Hematopoietic multipotent progenitor cell (in vitro differentiated cells): ENCODE measurements at places on chromosomes 11 and 22.

DNA sequence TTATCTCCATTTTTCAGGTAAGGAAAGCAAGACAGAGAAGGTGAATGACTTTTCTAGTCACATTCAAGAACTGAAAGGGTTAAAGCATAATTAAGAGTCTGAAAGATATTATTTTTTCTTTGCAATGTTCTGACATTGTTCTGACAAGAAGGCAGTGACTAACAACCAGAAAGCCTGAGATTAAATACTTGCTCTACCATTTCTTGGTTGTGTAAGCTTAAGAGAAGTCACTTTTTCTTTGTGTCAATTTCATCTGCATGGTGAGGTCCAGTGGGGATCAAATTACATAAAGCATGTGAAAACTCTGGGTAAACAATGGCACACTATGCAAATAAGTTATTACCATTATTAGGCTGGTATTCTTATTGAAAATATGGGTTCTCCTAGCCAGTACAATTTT lies 73.7 kb downstream of the PHF21A start:
- no peak for DNase-seq

GRCh38 chr22:19972652-19973550 lies 31.3 kb upstream of the TXNRD2 start:
- no peak for DNase-seq

DNA sequence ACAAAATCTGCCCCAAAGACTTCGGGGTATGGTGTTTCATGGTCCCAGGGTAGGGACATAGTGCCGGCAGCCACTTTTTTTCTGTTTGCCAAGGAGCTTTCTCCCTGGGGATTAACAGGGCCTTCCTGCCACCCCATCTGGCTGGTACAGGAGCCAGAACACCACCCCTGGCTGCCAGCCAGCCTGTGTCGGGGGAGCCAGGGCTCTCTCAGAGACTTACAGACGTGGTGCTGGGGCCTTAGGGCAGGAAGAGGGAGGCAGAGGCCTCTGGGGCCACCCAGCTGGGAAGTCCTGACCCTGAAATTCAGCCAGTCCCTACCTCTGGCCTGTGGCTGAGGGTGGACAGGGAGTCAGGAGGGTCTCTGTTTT lies 52.4 kb upstream of the CDON start:
- DNase-seq = no peak

GRCh38 chr11:131378931-131379330 lies 8.5 kb downstream of the NTM start:
- no peak for DNase-seq

- no peak for DNase-seq
Observed at GRCh38 chr11:25727944-25728343, 604.0 kb upstream of the ANO3 start.
